Neural cell (in vitro differentiated cells): ENCODE measurements at places on chromosomes 12 and 14. TPM values are rescaled to one million over a fixed set of nuclear protein-coding genes. Genes with fewer than 3 reads are reported as not detected.

Gene LTB4R2
- 3.4 and 5.0 TPM in 2 replicates for polyA plus RNA-seq

Gene CPNE6
- 2.3 and 4.1 TPM in 2 replicates for polyA plus RNA-seq

Gene MED6
- 46.6 and 51.3 TPM in 2 replicates for polyA plus RNA-seq

Gene C12orf54
- not detected in 2 replicates for polyA plus RNA-seq

Gene KRR1
- 60.9 and 74.5 TPM in 2 replicates for polyA plus RNA-seq

Gene RAPGEF3
- 0.30 and 1.5 TPM in 2 replicates for polyA plus RNA-seq

Gene SYCP3
- polyA plus RNA-seq: 2.1 and 3.4 TPM in 2 replicates

Gene GXYLT1
- polyA plus RNA-seq: 2.9 and 3.2 TPM in 2 replicates

Gene TAS2R19
- 5.7 and 11.2 TPM in 2 replicates for polyA plus RNA-seq

Gene CLEC4D
- polyA plus RNA-seq: not detected in 2 replicates

Gene GPR65
- polyA plus RNA-seq: not detected in 2 replicates

Gene AGAP2
- polyA plus RNA-seq: 19.3 and 24.9 TPM in 2 replicates

Gene PTPRQ
- 0.06 TPM in 1 of 2 replicates, not detected in the other for polyA plus RNA-seq

Gene IKZF4
- 4.8 and 5.0 TPM in 2 replicates for polyA plus RNA-seq

Gene FGF6
- polyA plus RNA-seq: not detected in 2 replicates

Gene ANKLE2
- polyA plus RNA-seq: 69.9 and 72.3 TPM in 2 replicates

Gene GPR68
- 2.1 and 4.5 TPM in 2 replicates for polyA plus RNA-seq

Gene NANOG
- polyA plus RNA-seq: not detected in 2 replicates

Gene SLC17A8
- 0.08 and 0.22 TPM in 2 replicates for polyA plus RNA-seq

Gene NTS
- polyA plus RNA-seq: 48.3 and 60.1 TPM in 2 replicates

Gene KITLG
- 5.2 and 6.2 TPM in 2 replicates for polyA plus RNA-seq

Gene TRIM9
- polyA plus RNA-seq: 15.9 and 18.9 TPM in 2 replicates

Gene GDF11
- polyA plus RNA-seq: 14.7 and 16.0 TPM in 2 replicates

Gene AMN
- 0.15 and 1.3 TPM in 2 replicates for polyA plus RNA-seq

Gene PPP2R5E
- 24.2 and 26.7 TPM in 2 replicates for polyA plus RNA-seq

Gene FSCB
- polyA plus RNA-seq: not detected in 2 replicates

Gene FGF23
- polyA plus RNA-seq: not detected in 2 replicates

Gene ATL1
- polyA plus RNA-seq: 70.4 and 73.0 TPM in 2 replicates

Gene E2F7
- polyA plus RNA-seq: 0.48 and 0.52 TPM in 2 replicates

Gene TMEM121
- 19.5 and 26.6 TPM in 2 replicates for polyA plus RNA-seq

Gene GLIPR1L2
- polyA plus RNA-seq: 0.89 and 1.0 TPM in 2 replicates

Gene RTL1
- polyA plus RNA-seq: 0.20 TPM in 1 of 2 replicates, not detected in the other

Gene XRCC3
- 14.6 and 26.7 TPM in 2 replicates for polyA plus RNA-seq

Gene LRIG3
- polyA plus RNA-seq: 0.22 and 0.26 TPM in 2 replicates

Gene BDKRB1
- not detected in 2 replicates for polyA plus RNA-seq

Gene HOXC4
- not detected in 2 replicates for polyA plus RNA-seq

Gene PPP4R4
- polyA plus RNA-seq: 4.8 and 5.9 TPM in 2 replicates

Gene VPS33A
- polyA plus RNA-seq: 39.0 and 40.9 TPM in 2 replicates

Gene GALNT9
- polyA plus RNA-seq: 13.5 and 18.0 TPM in 2 replicates

Gene ALKBH2
- 44.0 and 51.8 TPM in 2 replicates for polyA plus RNA-seq

Gene LRRIQ1
- 11.1 and 11.8 TPM in 2 replicates for polyA plus RNA-seq

Gene POMT2
- polyA plus RNA-seq: 9.6 and 11.5 TPM in 2 replicates

Gene VCPKMT
- 30.5 and 36.4 TPM in 2 replicates for polyA plus RNA-seq

Gene PPP1R1A
- 28.9 and 29.6 TPM in 2 replicates for polyA plus RNA-seq

Gene TOMM20L
- polyA plus RNA-seq: not detected in 2 replicates
